GM13977 (cell line): ENCODE measurements at places on chromosomes 7 and 10.

DNA sequence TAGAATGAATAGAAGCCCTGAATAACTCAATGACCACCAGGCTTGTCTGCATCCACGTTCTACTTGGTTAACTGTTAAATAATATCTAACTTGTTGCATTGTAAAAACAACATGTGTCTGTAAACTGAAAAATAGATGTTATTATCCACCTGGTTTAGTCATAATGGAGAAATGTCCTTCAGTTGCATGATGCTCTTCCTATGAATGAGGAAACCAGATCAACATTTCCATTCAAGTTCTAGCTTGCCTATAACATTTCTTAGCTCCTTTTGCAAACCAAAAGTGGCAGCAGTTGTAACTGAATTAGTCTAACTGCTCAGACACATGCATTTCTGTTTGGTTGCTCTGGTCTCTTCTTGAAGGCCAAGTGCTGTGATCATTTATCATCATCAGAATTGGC, 62.9 kb upstream of the BET1 start:
- DNase-seq, result no peak

DNA sequence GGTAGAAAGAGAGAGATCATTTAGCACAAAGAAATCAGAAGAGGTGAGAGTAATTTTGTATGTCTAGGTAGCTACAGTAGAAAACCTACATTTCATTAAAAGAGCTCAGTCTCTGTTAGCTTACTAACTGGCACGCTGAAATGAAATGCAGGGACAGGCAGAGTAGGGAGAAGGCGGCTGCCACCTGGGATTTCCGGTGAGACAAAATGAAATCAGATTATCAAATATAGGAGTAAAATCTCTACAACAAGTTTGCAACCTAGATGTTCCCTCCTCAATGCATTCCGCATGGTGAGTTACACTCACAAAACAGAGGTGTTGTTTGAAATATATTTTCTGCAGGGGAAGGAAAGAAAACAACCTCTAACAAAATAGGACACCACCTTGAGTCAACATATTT, 55.9 kb downstream of the VOPP1 start:
- DNase-seq, result no peak

DNA sequence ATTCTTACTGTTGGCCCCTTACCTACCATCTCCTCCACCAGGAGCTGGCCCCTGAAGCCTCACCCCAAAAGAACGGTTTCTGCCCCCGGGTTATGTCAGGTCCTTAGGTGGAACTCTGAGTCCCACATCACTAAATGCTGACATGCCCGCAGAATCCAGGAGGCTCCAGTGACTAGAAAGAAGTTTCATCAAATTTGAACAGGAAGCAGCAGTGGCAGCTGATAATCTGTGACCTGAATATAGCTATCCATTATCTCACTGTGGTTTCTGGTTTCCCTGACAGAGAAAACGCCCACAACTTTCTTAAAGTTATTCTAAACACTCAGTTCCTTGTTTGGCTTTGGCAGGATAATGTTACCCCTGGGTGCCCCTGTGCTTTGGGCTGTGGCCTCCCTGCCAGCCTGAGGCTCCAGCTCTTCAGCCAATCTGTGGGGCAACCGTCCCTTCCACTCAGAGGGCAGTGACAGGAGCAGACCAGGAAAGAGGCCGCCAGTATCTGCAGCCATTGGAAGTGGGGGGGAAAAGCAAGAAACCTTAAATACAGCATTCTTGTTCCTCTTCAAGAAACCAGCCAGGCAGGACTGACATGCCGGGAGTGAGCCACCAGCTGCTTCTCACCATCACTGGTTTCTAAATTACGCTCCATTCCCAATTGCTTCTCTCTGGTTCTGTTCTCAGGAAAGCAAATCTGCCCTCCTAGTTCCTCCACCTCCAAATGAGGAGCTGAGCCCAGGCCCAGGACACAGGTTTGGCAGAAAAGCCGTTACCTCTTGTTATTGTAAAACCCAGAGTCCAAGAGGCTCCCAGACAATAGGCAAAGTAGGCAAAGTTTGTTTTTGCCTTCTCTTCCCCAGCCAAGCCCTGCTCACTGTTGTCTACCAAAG, 41.2 kb upstream of the VCL start:
- DNase-seq, result peak; percentile 62

GRCh38 chr10:64546073-64546472, 1024.9 kb downstream of the REEP3 start:
- no peak for DNase-seq

GRCh38 chr7:117997862-117998825, 124.9 kb upstream of the CTTNBP2 start:
- no peak for DNase-seq

DNA sequence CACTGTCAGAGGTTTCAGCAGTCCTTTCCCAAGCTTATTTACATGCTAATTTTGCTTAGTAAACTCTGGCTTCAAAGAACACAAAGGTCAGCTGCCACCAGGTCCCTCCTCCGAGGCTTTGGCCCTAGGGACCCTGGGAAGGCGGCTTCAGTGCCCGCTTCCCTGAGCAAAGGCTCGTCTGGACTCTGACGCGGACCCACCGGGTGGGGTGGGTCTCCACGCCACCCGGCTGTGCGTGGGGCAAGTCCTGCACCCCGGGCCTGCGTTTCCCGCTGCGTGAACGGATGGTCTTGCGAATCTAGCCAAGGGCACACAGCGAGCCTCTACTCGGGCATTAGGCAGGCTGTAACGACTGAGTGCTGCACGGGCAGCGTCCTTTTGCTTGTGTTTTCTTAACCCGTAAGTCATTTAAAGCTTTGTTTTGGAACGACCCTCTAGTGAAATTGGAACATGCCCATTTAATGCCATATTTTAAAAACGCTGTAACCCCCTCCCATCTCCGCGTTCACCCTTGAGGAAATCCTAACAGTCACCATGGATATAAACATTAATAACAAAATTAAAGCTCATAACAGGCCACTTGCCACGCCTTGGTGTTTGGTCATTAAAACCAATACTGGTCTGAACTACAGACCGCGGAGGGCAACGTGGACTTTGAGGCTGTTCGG, 828 bp downstream of the BNIP3 start:
- no peak for DNase-seq

- DNase-seq, result no peak
These were observed 1.2 kb upstream of the SGCE start for GRCh38 chr7:94656925-94657731.

GRCh38 chr7:94514140-94514889, 4.7 kb downstream of the CASD1 start:
- DNase-seq, result no peak

- no peak for DNase-seq
These were observed 625.4 kb upstream of the FOXK1 start for GRCh38 chr7:4056552-4057288.

DNA sequence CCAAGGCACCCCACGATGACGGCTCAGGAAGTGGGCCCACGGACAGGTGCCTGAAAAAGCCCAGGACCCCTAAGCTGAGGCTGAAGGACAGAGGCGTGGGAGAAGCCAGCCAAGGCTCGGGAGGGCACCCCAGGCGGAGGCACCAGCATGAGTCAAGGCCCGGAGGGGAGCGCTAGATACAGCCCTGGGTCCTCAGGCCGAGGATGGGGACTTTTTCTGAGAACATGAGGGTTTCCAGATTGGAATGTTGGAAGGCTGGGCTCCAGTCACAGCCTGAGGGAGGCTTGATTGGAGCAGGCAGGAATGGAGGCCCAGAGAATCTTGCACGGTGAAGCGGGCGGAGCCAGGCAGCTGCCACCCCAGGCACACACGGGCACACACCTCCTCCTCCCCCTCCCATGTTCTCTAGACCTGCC, 19.0 kb upstream of the ELFN1 start:
- DNase-seq, result no peak

DNA sequence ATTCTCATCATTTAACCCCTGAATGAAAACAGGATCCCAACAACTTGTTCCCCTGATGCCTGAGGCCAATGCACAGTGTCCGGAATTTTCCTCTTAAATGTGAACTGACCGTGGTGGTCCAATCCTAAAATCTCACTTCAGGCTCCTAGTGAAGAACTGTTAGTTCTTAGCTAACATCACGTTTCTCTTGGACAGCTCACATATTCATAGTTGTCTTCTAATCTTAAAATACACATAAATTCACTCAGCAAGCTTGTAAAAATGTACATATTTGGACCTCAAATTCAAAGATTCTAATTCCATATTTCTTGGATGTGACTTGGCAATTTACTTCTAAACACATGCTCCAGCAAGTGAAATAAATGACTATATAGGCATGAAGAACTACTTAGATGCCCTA, 297.2 kb downstream of the PCDH15 start:
- DNase-seq, result no peak

GRCh38 chr7:14258861-14259260, 269.4 kb upstream of the ETV1 start:
- no peak for DNase-seq

DNA sequence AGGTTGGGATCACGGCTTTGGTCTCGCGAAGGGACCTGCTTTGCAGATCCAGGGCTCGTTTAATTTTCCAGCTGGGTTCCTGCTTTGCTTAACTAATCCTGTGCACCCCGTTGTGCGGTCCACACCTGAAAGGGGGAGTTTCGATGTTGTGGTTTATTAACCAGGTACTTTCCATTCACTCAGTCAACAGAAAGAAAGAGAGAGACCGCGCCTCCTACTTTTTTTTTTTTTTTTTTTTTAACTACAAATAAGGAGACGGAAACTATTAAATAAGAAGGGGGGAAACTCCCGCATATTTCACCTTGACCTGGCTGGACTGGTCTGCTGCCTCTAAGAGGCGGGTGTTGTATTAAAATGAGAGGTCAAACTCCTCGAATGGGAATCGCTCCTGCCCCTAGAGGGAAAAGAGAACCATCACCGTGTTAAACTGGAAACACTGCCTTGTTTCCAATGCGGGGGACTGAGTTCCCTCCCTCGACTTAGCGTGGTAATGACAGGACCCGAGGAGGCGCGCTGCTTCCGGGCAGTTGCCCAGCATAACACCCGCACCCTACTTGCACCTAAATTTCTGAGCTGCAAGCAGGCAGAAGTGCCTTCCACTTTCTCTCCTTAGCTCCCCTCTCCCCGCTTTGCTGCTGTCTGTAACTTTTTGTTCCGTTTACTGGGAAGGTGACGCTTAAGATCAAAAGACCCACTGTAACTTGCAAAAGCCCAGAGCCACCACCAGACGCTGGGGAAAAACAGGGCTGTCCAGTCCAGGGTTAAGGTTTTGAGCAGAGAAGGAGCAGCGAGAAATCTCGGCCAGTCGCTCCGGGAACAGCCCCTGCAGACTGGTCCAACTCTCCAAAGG, 1.1 kb upstream of the ITGB8 start:
- DNase-seq, result peak; percentile 69

GRCh38 chr10:71268247-71268691, 50.8 kb upstream of the SLC29A3 start:
- no peak for DNase-seq

DNA sequence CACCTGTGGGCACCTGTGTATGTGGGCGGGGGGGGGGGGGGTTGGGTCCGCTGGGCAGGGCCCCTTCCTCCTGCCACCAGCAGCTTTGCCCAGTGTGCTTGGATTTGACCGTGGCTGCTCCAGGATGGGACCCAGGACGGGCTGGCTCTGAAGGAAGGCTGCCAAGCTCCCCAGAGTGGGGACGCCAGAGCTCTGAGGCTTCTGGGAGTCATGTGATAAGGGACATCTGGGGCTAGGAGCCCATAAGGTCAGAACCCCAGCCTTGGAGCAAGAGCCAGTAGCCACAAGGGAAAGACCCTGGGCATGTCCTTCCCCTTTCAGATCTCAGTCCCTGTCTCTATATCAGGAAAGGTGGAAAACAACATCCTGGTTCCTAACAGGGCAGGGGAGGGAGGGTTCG, 21.8 kb upstream of the AMZ1 start:
- DNase-seq, result no peak

DNA sequence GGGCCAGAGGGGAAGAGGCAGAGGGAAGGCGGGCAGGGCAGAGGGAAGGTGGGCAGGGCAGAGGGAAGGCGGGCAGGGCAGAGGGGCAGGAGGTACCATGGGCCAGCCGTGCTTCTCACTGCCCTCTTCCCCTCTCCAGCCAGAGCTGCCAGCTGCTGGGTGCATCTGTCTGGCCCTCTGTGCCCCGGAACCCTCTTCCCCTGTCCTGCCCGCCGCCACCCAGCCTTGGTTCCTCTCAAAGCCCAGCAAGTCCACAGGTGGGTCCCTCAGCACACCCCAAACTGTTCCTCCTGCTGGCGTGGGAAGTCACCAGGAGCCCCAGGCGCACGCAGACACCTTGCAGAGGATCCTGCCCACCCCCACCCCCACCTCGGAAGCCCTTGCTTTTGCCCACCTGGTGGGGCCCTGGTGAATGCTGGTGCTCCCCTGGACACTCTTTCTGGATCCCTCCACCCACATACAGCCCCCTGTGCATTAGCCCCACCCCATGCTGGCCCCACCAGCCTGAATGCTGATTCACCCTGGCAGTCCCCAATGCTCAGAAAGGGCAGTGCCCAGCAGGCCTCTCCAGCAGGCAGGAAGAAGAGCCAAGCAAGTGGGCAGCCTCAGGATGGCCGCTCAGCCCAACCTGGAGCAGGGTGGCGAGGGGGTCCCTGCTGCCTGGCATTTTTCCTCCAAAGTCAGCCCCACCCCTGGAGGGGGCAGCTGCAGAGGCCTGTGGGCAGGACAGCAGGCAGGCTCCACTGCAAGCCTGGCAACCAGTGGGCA, 1.9 kb upstream of the PWWP2B start:
- no peak for DNase-seq

- no peak for DNase-seq
These were observed 13.8 kb downstream of the LZTS2 start for GRCh38 chr10:101013365-101013825.

- DNase-seq, result peak; percentile 44
These were observed 22.2 kb downstream of the ARHGAP21 start for GRCh38 chr10:24701447-24701846.

DNA sequence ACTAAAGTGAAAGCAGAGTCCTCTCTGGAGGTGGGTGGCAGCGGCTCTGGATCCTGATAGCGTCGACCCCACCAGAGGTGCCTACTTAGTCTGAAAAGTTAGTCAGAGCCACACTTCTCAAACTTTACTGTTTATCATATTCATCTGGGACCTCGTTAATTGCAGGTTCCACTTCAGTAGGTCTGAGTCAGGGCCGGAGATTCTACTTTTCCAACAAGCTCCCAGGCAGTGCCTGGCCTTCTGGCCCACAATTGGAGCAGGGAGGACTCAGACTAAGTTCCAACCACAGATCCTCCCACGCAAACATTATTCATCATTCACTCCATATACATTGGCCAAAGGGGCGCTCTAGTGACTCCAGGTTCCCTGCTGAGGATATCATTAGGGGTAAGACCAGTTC, 78.1 kb downstream of the VSTM4 start:
- DNase-seq, result no peak

DNA sequence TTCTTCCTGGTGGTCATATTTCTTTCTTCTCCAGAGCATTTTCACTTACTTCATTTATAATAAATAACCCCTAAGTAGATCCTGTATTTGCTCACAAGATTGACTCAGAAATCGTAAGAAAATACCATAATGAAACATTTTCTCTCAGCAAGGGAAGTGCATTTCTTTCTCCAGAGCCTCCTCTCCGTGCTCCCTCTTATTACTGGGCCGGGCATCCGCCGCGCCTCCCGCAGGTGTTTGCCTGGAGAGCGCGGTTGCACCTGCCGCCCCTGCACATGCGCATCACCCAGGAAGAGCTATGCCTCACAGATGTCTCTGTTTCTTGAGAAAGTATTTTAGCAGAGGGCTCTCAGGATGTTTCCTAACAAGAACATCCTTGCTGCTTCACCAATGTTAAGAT, 509.2 kb downstream of the TCERG1L start:
- no peak for DNase-seq

GRCh38 chr7:155457544-155458110, 302 bp upstream of the EN2 start:
- peak; percentile 65 for DNase-seq
